ENCODE measurements at places on chromosomes 7 and 10.

DNA sequence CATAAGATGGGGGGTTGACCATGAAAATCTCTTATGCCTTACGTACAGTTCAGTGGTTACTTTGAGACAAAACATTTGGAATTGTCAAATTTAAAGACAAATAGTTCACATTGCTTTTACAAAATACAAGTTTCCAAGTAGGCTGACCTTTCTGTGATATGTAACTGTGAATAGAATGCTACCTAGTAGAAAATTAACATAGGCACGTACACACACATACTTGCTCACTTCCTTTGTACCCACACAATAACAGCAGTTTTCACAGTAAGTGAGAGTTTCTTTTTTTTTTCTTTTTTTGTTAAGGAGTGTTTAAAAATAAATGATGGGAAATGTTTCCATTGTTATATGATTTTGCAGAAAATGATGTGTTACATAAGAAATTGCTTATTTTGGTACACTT, 53.3 kb upstream of the SP8 start:
- DNase-seq: no peak

DNA sequence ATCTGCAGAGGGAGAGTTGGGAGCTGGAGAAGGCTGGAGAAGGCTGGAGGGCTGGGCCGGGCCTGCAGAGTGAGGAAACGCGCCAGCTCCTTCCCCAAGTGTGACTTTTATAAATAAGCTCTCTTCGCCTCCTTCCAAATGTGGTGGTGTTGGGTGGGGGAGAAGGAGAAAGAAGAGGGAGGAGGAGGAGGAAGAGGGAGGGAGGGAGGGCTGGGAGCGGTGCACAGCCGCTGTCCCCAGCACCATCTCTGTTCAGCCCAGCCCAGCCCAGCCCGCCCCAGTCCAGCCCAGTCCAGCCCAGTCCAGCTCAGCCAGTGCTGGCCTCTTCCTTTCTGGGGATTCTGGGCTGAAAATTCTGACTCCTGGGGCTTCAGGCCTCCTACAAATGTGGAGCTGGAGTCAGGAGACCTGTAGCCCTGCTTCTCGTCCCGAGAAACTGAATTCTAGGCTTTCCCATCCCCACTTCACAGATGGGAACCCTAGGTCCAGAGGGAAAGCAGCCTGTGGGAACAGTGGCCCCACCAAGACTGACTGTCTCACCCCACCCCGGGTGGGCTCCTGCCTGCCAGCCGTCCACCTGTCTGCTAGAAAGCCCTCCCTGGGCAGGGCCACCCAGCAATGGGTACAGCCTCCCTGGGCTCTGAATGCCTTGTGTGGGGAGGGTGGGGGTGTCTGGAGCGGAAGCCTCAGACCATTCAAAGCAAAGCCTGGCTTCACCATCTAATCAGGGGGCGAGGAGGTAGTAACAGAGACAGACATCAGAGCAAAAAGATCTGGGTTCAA, 2.3 kb downstream of the STX1A start:
- DNase-seq: no peak

DNA sequence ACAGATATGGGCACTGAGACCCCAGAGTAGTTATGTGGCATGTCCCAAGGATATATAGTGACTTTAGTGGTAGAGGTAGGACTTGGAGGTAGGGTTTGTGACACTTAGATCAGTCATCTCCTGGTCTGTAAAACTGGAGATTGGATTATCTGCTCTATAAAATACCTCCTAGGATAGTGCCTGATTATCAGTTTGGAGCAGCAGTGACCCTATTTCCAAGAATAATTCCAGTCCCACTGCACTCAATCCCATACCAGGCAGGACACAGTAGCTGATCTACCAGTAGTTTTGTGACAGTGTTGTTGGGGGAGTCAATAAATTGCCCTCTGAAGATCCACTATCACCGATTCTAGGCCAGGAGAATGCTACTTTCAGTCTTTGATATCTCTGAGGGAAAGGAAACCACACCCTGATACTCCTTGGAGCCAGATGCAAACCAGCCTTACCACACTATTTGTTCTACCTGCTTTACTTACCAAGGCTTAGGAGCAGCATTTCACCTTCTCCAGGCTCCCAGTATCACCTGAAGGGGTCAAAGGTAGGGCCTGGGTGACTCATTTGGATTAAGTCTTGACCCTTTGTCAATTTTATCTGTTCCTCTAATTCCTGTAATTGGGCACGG, 30.6 kb downstream of the KMT2E start:
- DNase-seq: no peak

GRCh38 chr7:43572516-43573049, 10.3 kb upstream of the STK17A start:
- no peak for DNase-seq

GRCh38 chr7:46969303-46970130, 612.4 kb downstream of the TNS3 start:
- no peak for DNase-seq

DNA sequence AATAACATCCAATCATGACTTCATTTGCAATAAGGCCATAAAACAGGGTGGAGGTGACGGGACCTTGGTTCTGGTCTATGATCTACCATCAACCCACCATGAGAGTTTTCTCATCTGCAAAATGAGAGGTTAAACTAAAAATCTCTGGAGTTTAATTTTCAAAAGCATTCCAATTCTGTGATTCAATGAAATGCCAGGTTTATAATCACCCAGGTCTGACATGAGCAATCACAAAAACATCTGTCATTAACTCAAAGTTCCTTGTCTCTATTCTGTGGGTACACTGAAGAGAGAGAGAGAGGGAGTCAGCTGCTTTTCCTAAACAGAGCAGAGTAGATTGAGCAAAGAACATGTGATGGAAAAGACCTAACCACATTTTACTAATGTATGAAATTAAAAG, 75.4 kb downstream of the NUDCD3 start:
- DNase-seq: no peak

- no peak for DNase-seq
Measured at GRCh38 chr10:13770760-13771493, 184.2 kb downstream of the PRPF18 start.

- DNase-seq: no peak
Measured at GRCh38 chr7:44136731-44137130, 4.4 kb downstream of the MYL7 start.

DNA sequence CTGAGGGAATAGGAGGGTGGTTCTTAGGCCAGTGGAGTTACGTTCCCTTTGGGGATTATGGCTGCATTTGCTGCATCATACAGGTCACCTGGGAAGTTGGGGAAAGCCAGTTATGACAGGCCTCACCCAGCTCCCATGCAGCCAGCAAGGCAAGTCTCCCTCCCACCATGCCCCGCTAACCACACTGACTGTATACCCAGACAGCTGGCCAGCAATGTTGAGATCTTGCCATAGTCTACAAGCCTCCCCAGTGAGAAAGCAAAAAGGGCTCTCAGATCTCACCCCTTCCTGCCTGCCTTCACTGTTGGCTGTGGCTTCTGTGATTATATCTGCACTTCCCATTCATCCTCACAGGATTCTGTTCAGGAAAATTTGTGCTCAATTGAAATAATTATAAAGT, 133.3 kb upstream of the HGF start:
- no peak for DNase-seq

GRCh38 chr7:94295850-94296249, 98.8 kb upstream of the COL1A2 start:
- peak; percentile 53 for DNase-seq
